NK-92 treated with Interleukin-12 subunit alpha and Interleukin-12 subunit beta, amount 100 ng/mL, for 24 hours (cell line): ENCODE measurements at places on chromosomes 1 and 21.
A peak's percentile ranks its signal among the peaks of the same experiment; 100 is the strongest.

DNA sequence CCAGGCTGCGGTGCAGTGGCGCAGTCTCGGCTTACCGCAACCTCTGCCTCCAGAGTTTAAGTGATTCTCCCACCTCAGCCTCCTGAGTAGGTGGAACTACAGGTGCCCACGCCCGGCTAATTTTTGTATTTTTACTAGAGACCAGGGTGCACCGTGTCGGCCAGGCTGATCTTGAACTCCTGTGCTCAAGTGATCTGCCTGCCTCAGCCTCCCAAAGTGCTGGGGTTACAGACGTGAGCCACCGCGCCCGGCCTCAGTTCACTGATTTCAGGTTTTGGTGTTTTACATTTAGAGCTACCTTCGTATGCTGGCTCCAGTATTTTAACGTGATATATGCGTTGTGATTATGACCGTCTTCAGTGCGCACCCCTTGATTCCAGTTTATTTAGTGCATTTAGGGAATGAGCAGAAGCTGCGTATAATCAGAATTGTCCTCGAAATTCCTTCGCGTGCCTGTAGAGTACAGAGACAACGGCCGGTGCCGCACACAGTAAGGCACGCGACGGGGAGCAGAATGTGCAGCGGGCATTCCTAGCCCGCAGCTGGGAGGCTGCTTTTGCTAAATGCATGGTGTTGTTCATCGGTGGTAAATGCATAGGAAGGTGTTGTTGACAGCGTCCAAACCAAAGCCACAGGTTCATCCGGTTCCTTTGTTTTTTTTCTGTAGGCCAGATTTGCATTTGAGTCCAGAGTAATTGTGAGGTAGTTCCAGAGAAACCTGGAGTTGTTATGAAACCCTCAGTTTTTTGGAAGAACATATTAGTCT lies 48.9 kb upstream of the DIP2A start:
- no peak for DNase-seq

- DNase-seq, result no peak
Observed at GRCh38 chr1:107138767-107139445, 1.9 kb upstream of the NTNG1 start.

DNA sequence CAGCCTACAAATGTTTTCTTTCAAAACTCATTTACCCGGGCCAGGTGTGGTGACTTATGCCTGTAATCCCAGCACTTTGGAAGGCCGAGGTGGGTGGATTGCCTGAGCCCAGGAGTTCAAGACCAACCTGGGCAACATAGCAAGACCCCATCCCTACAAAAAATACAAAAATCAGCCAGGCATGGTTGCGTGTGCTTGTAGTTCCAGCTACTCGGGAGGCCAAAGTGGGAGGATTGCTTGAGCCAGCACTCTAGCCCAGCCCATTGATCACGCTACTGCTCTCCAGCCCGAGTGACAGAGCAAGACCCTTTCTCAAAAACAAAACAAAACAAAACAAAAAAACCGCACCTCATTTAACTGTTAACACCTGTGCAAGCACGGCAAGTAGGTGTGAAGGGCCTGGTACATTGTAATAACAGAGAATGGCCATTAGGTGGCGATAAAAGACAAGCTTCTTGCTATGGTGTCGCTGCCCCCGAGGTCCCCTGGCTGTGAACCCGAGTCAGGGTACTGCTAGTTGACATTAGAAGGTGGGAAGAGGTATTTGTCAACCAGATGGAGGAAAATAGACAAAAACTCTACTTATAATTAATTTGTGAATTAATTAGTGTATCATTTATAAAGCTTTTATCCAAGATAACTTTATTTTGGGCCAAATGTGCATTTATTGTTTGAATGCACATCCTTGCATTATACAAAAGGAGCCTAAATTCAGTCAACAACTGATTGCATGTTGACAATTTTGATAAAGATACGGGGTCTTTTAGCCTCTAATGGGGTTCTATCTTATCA lies 66.5 kb downstream of the SH3BGR start:
- peak; percentile 16 for DNase-seq

DNA sequence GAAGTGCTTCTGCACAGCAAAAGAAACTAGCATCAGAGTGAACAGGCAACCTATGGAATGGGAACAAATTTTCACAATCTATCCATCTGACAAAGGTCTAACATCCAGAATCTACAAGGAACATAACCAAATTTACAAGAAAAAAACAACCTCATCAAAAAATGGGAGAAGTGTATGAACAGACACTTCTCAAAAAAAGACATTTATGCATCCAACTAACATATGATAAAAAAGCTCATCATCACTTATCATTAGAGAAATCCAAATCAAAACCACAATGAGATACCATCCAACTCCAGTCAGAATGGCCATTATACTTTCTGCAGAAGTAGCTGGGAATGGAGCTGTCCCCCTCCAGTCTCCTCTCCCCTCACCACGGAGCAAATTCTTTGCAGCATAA lies 2.9 kb upstream of the OR2M3 start:
- DNase-seq, result no peak

- DNase-seq, result peak; percentile 4
Observed at GRCh38 chr1:214557952-214558735, 6.7 kb upstream of the PTPN14 start.

GRCh38 chr1:48216313-48216712 lies 6.2 kb upstream of the SLC5A9 start:
- no peak for DNase-seq

DNA sequence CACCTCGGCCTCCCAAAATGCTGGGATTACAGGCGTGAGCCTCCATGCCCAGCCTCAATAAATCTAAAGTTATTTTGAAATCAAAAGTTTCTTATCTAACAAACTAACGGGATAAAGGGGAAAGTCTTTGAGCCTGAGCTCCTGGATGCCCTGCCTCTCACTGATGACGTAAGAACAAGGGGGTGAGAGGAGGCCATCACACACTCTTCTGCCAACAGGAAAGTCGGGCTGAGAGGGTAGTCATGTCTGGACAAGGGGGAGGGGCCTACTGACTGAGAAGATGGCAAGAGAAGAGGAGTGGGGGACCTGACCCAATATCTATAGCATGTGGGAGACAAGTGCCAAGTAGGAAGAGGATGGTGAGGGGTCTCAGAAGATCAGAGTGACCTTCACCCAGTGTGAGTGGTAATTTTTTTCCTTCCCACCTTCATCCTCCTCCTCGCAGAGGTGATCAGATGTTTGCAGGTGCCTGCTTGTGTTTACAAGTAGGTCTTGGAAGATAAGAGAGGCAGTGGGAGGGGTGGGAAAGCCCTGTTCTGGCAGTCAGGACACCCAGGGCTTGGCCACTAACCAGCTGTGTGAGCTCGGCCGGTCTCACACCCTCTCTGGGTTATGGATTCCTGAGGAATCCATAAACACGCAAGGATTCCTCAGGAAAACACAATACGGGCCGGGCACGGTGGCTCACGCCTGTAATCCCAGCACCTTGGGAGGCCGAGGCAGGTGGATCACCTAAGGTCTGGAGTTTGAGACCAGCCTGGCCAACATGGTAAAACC lies 9.6 kb downstream of the UQCRHL start:
- DNase-seq, result no peak

DNA sequence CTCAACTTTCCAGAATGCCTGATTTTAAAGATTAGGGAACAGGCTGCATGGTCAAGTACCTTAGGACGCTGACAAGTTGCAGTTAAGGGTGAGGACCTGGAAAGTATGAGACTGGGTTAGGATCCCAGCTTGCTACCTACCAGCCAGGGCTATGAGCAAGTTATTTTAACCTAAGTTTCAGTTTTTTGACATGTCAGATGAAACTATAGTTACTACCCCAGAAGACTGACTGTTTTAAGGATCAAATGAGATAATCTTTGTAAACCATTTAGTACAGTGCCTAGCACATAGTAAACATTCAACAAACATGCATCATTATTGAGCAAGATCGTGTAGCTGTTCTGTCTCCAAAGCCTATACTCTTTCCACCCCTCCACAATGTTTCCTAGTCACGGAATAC lies 14.4 kb downstream of the THEMIS2 start:
- no peak for DNase-seq

GRCh38 chr1:70892930-70893329 lies 154.7 kb downstream of the PTGER3 start:
- DNase-seq, result no peak

DNA sequence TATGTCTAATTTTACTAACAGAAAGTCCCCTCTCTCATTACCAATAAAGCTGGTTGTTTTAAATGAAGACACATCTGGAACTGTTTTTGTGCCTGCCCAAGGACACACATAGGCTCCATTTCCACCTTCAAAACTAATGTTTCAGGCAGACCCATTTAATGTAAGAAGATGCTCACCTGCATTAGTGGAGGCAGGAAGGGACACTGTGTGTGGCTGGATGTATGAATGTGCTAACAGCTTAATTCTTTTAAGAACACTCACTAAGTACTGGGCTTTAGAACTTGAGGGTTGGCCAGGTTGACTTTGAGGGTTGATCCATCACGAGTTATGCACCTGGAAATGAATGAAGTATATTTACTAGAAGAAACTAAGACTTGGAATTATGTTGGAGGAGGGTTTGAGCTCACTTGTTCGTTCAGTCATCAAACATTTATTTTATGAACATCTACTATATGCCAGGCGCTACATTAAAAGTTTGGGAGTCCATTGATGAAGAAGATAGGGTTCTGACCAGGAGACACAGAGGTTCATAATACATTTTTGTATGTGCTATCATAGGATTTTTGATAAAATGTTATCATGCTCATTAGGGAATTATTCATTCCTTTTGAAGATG lies 5.4 kb downstream of the JUN start:
- DNase-seq, result no peak

GRCh38 chr1:217857061-217857460 lies 225.9 kb downstream of the SPATA17 start:
- DNase-seq, result no peak

- DNase-seq, result no peak
Observed at GRCh38 chr1:55369474-55369873, 154.3 kb upstream of the USP24 start.

GRCh38 chr1:245285168-245285567 lies 130.4 kb downstream of the KIF26B start:
- no peak for DNase-seq

DNA sequence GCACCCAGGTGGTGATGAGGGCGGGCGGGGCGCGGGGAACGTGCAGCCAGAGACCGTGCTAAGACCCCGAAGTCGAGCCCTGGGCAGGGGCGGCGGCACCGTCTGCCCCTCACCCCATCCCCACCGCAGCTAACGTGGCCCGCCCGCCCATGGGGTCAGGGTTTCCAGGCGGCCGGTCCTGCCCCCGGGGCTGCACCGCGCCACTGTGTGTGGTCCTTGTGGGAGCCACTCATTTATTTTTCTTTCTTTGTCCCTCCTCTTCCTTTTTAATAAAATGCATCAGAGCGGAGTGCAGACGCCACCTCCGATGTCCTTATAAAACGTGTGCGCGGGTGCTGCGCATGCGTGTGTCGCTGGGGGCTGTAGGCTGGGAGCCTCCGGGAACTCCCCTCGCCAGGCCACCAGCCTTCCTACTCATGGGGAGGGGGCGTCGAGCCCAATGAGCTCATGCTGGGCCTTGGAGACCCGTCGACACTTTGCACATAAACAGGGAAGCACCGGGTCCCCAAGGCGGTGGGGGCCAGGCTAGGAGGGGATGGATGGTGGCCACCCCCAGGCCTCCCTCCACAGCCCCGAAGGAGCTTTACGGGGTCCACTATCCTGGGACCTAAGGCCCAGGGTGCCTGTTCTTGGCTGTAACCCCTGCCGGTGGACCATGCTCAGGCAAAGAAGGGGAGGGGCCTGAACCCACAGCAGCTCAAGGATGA lies 59.9 kb downstream of the WNT9A start:
- DNase-seq, result no peak

GRCh38 chr1:53080041-53080440 lies 18.0 kb downstream of the PODN start:
- DNase-seq, result no peak

- DNase-seq, result no peak
Observed at GRCh38 chr1:54951810-54952226, 28.6 kb upstream of the TMEM61 start.
